Adipocyte (in vitro differentiated cells): ENCODE measurements at places on chromosomes 7 and 10.

- no peak for DNase-seq
These were observed 80.4 kb downstream of the HIP1 start for GRCh38 chr7:75658369-75658768.

GRCh38 chr7:22083704-22084240, 138.1 kb upstream of the CDCA7L start:
- peak; percentile 31 for DNase-seq

GRCh38 chr10:114483575-114483974, 79.3 kb upstream of the AFAP1L2 start:
- DNase-seq = no peak

GRCh38 chr10:9331583-9332008, 1277.1 kb downstream of the GATA3 start:
- DNase-seq = peak; percentile 76

DNA sequence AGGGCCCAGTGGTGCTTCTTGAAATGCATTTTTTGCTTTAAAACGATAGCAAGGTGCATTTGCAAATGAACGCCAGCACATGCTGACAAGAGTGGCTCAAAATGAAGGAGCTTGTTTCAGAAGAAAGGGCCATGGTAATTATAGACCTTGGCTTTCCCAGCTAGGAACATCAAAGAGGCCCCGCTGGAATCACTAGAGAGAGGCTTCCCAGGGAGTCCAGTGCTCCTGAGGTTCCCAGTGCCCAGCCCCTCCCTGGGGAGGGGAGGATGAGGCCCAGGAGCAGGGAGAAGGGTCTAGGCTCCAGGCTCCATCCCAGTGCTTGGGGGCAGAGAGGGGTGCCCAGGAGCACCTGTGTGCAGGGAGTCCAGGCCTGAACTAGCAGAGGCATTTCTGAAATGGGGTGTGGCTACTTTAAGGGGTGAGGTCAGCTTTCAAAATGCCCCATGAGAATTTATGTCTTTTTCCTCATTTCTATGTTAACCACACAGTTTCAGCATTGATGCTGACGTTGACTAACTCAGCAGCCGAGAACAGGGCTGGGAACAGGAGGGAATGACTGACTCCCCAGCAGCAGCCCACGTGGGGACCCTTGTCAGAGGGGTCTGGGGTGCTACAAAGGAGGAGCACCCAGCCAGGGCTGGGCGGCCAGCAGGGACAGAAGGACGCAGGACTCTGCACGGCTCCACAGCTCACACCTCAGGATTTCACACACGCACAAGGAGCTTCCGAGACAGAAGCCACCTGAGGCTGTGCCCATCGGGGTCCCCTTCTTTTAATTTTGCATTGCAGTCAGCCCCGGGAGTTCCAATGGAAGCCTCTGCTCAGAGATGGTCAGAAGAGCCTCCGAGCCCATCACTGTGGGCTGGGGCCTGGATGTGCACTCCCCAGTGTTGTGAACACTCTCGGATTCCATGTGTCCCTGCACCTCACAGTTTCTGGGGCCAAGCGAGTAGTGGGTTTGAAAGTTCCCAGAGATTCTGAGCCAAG, 570.2 kb downstream of the PTPRN2 start:
- DNase-seq = no peak

DNA sequence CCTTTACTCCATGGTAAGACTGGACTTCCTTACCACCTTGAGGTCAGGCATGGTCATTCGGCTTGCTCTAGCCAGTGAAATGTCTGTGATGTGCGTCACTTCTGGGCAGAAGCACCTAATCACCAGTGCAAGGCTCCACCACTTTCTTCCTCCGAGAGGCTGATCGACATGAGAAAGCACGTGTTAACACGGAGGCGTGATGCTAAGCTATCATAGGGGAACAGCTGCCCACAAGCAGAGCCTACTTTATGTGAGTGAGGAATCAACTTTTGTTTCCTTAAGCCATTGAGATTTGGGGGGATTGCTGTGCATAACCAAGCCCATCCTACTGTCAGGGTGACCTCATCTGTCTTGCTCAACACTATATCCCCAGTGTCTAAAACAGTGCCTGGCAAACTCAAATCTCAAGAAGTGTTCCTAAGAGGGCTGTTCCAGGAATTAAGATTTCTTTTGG, 23.1 kb upstream of the SAR1A start:
- DNase-seq = peak; percentile 29

GRCh38 chr10:25174461-25175230, at the start of gene GPR158:
GPR158 (plus strand) TSS chr10:25175001; CDS start chr10:25175421, 420 bp downstream.
- DNase-seq = peak; percentile 88

GRCh38 chr10:73408061-73408460, 5.8 kb downstream of the ANXA7 start:
- DNase-seq = no peak

- peak; percentile 42 for DNase-seq
These were observed 6.5 kb downstream of the LBX1 start for GRCh38 chr10:101222683-101223273.

GRCh38 chr10:92290076-92290836, 622 bp downstream of the CPEB3 start:
- peak; percentile 55 for DNase-seq

DNA sequence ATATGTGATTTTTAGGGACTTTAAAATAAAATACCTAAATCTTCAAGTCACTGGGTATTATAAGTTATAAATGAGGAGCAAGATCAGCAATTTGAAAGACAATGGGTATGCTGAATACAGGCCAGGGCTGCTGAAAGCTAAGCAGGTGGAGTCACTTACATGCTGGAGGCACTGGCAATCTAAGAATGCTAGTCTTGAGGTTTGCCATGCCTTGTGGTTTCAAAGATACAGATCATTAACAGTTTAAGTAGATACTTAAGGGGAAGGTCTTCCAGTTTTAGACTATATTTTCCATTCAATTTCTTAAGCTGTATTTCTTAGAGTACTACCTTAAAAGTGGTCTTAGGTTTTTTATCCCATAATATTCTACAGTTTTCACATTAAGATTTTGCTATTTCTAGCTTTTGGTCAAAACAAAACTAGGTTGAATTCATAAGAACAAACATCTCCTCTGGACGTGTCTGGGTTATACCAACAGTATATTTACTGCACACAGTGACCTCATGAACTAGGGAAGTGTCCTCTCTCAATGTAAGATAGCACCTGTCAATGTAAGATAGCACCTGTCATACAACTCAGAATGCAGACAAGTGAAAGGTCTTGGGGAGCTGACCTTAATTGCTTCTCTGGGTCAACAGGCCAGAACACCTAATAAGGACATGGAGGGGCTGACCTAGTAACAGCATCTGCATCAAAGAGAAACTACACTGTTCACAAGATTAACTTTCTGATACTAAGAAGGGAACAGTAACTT, 2.0 kb downstream of the SRI start:
- DNase-seq = no peak

- DNase-seq = peak; percentile 79
These were observed 175.0 kb downstream of the CTNNA3 start for GRCh38 chr10:67520924-67521520.

- no peak for DNase-seq
These were observed 126.4 kb downstream of the ARHGAP22 start for GRCh38 chr10:48478469-48478868.

DNA sequence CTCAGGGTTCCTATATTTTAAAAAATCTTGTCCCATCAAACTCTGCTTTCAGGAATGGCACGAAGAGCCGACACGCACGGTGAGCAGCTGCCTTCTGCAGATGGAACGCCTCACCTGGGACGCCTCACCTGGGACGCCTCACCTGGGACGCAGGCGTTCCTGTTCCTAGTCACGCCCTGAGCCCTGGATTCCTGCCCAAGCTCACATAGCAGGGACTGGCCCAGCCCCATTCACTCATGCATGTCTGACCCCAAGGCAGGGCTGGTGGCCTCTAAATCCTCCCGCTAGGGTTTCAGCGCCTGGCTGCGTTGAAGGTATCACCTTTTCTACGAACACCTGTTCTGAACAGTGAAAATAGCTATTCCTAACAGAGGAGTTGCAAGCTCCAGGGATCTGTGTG, 49.8 kb downstream of the CARD11 start:
- DNase-seq = no peak

DNA sequence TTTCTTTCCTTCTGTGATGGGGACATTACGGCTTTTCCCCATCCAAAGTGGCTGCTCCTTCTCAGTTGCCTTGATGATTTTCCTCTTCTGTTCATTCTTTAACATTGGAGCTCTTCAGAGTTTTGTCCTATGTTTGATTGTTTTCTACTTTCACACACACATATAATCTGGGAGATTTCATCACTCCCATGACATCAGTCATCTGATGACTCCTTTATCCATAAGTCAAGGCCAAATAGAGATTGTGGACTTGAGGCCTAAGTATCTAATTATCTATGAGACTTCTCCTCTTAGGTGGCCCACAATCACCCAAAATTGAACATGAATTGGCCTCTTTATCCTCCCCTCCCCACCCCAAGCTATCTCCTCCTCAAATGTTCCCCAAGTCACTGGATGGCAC, 5.3 kb upstream of the COL1A2 start:
- peak; percentile 17 for DNase-seq

GRCh38 chr7:3043544-3044371, at the start of gene CARD11:
CARD11 (minus strand) TSS chr7:3043867; CDS start chr7:2958506, 85,361 bp downstream.
- DNase-seq = no peak

DNA sequence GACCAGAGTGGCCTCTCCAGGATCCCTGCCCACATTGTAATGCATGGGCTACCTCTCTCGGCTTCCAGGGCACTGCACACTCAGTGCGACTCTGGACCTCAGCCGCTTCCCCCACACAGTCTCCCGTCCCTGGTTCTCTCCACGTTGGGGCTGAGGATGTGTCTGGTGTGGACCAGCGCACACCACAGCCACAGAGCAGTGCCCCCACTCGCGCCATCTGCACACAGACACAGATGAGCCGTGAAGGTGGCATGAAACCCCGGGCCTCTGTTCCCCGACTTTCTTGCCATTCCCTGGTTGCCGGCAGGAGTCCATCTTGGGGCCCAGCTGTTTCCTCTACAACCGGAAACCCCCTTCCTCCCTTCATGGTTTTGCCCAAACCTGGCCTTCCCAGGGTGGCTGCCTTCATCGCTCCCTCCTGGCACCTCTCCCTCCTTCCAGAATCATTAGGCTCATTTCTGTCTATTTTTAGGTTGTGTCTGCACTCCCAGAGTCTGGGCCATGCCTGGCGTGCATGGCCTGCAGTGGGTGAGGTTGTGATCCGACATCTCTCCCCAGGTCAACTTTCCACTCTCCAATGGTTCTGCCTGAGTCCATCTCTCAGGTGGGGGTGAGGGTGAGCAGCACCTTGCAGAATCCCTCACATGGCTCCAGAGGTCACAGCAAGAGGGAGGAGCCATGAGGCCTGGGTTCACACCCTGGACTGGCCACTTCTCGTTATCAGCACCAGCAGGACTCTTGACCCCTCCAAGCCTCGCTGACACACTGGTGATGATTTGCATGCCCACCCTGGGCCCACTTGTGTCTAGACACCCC, 10.1 kb downstream of the RASGEF1A start:
- no peak for DNase-seq

- no peak for DNase-seq
These were observed 958.2 kb downstream of the DNAJB9 start for GRCh38 chr7:109527833-109528232.

DNA sequence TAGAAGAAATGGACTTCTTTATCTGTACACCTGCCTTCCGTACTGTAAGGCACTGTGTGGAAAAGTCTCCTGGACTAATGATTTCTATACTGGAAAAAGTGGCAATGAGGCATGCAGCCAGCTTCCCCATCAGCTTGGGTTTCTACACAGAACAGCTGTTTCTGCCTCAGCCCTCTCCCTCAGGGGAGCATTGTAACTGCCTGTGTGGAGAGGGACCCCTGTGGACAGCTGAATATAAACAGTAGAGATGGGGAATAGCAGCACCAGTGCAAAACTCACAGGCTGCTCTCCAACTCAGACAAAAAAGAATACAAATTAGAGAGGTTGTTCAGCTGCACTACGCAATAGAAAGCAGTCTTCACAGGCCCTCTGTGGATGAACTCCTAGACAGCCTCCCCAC, 451.3 kb upstream of the MBL2 start:
- DNase-seq = no peak

GRCh38 chr10:50211670-50212069, 39.6 kb downstream of the ASAH2 start:
- no peak for DNase-seq

DNA sequence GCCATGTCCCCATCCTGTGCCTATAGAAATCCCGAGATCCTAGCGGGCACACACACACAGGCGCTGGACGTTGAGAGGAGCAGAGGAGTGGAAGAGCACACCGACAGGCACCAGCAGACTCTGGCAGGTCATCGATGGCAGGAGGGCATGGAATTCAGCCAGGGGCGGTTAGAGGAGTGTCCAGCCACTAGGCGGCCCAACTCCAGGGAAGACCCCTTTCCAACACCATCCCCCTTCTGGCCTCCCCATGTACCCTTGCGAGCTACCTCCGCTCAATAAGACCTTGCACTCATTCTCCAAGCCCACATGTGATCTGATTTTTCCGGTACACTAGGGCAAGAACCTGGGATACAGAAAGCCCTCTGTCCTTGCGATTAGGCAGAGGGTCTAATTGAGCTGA, 356.0 kb upstream of the DPP6 start:
- no peak for DNase-seq

DNA sequence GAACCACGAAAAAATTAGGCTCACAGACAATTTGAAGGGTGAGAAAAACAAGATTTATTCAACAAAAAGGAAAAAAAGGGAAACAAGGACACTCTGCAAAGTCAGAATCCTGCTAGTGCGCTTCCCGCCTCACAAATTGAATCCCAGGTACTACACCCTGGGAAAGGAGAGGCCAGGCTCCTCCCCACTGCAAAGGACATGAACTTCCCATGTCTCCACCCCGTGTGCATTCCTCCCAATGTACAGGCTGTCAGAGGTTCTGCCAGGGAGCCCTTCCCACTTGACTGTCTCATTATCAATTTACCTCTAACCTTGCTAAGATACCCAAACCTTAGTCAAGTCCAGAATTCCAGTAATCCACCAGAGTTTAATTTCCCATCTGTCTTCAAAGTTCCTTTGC, 70.4 kb upstream of the CDK1 start:
- no peak for DNase-seq

GRCh38 chr7:127189074-127189473, 63.7 kb downstream of the GRM8 start:
- no peak for DNase-seq

- peak; percentile 78 for DNase-seq
These were observed 1.4 kb upstream of the CALD1 start for GRCh38 chr7:134777908-134778580.

DNA sequence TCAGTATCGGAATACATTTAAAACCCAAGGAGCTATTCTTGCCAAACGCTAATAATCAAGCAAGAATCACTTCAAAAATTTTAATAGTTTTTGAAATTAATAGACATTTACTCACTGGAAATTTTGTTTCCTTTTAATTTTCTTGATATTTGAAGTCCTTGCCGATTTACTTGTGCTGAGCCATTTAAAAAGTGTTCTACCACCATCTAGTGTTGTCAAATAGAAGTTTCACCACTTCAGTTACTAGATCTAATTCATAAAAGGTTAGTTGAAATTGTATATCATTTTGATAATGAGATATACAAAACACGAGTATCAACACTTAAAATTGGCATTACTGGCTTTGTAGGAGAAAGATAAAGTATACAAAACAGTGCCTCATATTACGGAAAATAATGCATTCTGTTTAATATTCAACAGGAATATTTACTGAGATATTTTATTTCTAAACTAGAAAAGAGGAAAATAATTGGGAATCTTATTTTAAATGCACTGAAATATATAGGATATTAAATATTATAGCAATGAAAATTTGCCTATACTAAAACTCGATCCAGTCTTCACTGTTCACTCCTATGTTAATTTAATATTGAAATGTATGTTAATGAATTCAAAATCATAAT, 664.8 kb upstream of the SEMA3D start:
- DNase-seq = peak; percentile 75

- peak; percentile 31 for DNase-seq
These were observed 202.7 kb downstream of the FAM107B start for GRCh38 chr10:14571866-14572507.
